ENCODE measurements at places on chromosomes 16 and 17.

- no peak for DNase-seq
Observed at GRCh38 chr16:79647586-79647985, 47.0 kb upstream of the MAF start.

GRCh38 chr16:30775131-30775391 lies 11.9 kb downstream of the ZNF629 start:
- no peak for DNase-seq

DNA sequence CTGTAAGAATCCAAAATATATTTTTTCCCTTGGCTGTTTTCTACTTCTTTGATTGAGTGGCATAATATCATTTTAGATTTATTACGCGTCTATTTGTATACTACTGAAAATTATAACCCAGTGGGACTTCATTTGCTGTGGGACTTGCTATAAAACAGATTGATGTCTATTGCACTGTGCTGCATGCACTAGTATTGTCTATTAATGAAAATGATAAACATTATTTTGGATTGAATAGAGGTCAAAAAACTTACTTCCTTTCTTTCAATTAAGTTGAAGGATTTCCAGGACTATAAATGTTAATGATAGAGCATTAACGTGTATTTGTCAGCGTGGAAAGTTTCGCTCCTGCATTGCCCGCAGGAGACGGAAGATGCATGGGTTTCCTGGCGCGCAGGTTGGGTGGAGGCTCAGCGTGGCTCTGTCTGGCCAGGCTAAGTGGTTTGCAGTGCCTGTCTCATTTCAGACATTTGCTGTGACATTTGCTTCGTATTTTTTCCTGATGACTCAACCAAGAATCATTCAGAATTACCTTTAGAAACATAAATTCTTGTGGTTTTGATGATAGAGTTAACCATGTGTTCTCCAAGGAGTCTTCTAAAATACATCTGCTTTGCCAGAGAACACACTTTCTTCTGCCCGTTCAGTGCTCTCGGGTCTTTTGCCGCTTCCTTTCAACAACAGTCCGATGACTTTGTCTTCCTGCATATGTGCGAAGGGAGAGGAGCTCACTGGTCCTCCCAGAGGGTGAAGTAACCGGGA lies 216.7 kb downstream of the RPTOR start:
- DNase-seq, result peak; percentile 73

- no peak for DNase-seq
Observed at GRCh38 chr17:77446940-77447634, 306.3 kb downstream of the SEC14L1 start.

DNA sequence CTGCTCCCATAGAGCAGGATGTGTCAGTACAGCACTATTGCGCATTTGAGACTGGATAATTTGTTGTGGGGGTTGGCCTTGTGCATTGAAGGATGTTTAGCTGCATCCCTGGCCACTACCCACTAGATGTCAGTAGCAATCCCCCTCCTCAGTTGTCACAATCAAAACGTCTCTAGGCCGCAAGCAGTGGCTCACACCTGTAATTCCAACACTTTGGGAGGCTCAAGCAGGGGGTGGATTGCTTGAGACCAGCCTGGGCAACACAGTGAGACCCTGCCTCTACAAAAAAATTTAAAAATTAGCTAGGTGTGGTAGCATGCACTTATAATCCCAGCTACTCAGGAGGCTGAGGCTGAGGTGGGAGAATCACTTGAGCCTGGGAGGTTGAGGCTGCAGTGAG lies 48.4 kb downstream of the CENPV start:
- DNase-seq, result no peak

GRCh38 chr17:53313746-53314145 lies 509.0 kb upstream of the KIF2B start:
- no peak for DNase-seq

- DNase-seq, result no peak
Observed at GRCh38 chr17:17701658-17702057, 20.4 kb downstream of the RAI1 start.

GRCh38 chr17:38416840-38417209 lies 11.4 kb upstream of the ARHGAP23 start:
- no peak for DNase-seq

GRCh38 chr16:586047-586644 lies 3.7 kb upstream of the RAB40C start:
- no peak for DNase-seq

- DNase-seq, result no peak
Observed at GRCh38 chr17:12386225-12386624, 279.5 kb upstream of the MYOCD start.

- no peak for DNase-seq
Observed at GRCh38 chr17:57772774-57773173, 27.7 kb upstream of the CCDC182 start.

DNA sequence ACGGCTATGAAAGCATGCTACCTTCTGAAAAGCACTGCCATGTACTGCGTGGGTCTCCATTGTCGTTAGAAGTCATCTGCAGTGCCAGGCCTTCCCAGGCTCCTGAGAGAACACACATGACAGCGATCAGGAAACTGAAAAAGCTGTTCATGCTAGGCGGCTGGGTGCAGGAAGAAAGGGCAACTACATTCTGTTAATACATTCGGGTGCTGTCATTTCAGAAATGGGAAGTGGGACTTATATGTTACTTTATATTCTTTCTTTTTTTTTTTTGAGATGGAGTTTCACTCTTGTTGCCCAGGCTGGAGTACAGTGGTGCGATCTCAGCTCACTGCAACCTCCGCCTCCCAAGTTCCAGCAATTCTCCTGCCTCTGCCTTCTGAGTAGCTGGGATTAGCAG lies 19.9 kb downstream of the CFAP20 start:
- no peak for DNase-seq

GRCh38 chr16:72197545-72197944 lies 25.6 kb upstream of the PMFBP1 start:
- DNase-seq, result no peak

DNA sequence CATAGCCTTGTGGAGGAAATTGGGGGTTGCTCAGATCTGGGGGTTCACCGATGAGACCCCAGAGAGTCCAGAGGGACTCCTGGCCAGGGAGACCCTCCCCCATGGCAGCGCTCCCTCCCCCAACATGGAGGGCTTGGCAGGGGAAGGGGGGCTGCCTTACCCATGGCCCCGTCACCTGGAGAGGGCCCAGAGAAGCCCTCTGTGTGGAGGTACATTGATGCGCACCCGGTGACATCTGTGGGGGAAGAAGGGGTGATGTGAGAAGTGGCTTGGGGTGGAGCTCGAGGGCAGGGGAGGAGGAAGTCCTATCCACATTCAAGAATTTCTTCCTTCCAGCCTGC lies 16.2 kb downstream of the ETV4 start:
- no peak for DNase-seq

DNA sequence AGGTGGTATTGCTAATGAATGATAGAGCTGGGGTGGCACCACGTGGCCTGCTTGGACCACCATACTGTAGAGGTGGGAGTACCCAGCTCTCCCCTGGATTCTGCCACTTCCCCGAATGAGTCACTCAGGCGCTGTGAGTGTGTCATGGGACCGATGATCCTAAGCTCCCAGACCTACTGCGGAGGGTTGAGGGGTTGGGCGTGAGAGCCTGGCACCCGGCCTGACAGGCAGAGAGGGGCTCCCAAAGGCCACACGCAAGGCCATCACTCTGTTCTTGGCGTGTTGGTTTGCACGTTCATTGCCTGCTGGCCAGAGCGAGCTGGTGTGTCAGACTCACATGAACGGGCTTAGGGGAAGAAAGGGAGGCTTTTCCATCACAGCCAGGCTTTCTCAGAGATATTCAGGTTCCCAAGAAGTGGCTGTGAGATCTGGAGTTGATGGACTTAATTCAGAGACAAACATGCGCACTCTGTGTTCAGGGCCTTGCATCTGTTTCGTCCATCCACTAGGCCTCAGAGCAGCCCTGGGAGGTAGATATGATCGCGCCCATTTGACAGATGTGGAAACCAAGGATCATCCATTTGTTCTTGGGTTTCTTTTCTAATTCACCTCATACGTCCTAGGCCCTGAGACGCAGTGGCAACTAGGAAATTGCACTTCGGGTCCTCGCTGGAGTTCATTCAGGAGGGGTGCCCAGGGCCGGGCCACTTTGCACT lies 41.4 kb downstream of the CMIP start:
- DNase-seq, result no peak

Measured in stimulated activated CD4-positive, alpha-beta T cell treated with anti-CD3 and anti-CD28 coated beads, Interleukin-12 subunit alpha, Interleukin-12 subunit beta, amount 100 ng/mL, for 48 hours (primary cell).